ENCODE measurements at places on chromosomes 3 and 15.

- no peak for DNase-seq
These were observed 129.7 kb upstream of the ROPN1 start for GRCh38 chr3:124121379-124122312.

DNA sequence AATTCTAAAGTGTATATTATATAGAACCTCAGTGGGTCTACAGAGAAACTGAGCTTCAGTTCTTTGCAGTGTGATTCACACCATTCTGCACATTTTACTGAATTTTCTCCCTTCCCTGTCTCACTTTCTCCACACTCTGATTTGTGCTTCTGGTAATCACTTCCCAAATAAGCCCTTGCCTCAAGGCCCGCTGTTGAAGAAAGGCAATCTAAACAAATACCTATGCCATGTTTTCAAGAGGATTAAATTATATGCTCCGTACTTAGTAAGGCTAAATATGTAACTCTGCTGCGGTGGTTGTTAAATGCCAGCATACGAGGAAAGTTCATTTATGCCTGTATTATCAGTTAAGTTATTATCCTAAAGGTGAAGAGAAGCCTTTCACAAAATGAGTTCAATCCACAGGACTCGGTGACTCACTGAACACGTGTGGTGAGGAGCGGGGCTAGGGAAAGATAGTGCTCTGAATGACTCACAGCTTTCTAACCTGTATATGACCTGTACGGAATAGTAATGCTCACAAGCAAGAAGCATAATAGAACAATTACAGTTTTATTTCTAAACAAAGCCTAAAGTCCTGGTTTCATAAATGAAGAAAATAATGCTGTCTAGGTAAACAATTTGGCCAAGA is 25.1 kb downstream of the CNTN6 start:
- no peak for DNase-seq

DNA sequence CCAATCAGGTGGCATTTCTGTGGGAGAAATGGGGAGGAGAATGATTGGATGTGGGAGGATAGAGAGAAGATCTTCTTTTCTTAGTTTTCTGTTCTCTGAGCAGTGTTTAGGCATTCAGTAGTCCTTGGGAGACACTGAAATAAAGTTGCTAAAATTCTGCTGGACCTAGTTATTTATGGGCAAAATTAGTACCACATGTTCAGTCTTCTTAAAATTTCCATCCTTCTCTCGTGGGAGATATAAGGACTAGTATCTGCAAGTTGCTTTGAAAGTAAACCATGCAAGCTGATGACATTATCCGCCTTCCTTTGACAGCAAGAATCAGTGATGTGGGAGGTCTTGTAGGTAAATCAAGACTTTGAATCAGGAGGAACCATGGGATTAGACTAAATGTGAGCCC is 19.9 kb upstream of the CHST2 start:
- DNase-seq = no peak

DNA sequence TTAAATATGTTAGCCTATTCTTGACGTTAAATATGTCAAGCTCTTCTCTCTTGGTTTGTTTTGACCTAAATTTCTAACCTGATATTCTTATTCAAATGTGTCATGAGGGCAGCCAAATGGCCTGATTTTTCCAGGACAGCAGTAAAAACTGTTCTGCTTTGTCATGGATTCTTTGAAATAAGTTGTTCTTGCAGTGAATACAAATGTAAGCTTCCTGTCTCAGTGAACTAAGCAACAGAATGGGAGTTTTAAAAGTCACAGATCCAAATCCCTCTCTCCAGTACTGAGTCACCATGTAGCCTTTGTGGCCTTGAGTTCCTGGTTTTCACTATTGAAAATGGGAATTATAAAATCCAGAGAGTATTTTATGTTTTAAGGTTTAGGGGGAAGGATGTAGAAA is 301.8 kb downstream of the NLGN1 start:
- DNase-seq = no peak

- no peak for DNase-seq
These were observed 45.0 kb downstream of the TMEM44 start for GRCh38 chr3:194588236-194588635.

- peak; percentile 79 for DNase-seq
These were observed 4.4 kb upstream of the IDH2 start for GRCh38 chr15:90106522-90107117.

- peak; percentile 62 for DNase-seq
These were observed 2.3 kb downstream of the FBXL22 start for GRCh38 chr15:63599401-63600000.

GRCh38 chr15:43749690-43750345 is 3.6 kb downstream of the PDIA3 start:
- no peak for DNase-seq

DNA sequence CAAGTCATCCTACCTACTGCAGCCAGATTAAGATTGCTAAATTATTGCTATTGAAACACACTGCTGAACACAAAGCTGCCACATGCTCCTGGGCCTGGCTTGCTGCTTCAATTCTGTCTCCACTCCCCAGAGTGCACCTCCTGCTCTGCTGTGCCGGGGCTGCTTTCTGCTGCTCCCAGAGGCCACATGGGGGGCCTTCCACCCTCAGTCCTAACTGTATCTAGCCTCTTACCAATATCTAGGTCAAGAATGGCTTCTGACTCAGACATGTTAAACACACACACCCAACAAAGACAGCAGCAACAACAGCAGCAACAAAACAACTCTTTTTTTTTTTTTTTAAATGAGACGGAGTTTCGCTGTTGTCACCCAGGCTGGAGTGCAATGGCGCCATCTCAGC is 33.0 kb downstream of the MYZAP start:
- DNase-seq = no peak

DNA sequence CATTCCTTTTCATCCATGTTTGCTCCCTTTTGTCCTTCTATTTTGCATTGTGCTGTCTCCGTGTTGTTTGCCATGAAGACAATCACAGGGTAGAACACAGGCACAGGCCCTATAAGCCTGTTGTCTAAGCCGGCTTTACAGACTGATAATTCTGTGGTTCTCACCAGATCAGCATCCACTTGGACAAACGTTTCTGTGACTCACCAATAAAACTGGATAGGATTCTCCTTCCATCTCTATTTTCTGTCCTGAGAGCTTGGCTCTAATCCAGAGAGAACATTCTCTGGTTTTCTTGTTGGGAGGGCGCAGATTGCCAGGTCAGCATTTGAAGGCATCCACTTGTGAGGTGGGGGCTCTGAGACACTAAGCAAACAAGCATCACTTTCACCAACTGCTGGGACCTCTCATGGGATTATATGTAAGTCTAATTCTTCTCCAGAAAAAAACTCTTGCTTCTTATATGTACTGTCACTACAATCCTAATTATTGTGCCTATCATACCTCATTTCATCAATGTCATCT is 101.6 kb downstream of the ERC2 start:
- DNase-seq = no peak

GRCh38 chr3:24678421-24678865 is 183.8 kb upstream of the THRB start:
- DNase-seq = peak; percentile 93

- peak; percentile 93 for DNase-seq
These were observed 46.1 kb downstream of the BTD start for GRCh38 chr3:15647611-15648167.

GRCh38 chr15:29379647-29380046 is 110.0 kb upstream of the NSMCE3 start:
- no peak for DNase-seq

DNA sequence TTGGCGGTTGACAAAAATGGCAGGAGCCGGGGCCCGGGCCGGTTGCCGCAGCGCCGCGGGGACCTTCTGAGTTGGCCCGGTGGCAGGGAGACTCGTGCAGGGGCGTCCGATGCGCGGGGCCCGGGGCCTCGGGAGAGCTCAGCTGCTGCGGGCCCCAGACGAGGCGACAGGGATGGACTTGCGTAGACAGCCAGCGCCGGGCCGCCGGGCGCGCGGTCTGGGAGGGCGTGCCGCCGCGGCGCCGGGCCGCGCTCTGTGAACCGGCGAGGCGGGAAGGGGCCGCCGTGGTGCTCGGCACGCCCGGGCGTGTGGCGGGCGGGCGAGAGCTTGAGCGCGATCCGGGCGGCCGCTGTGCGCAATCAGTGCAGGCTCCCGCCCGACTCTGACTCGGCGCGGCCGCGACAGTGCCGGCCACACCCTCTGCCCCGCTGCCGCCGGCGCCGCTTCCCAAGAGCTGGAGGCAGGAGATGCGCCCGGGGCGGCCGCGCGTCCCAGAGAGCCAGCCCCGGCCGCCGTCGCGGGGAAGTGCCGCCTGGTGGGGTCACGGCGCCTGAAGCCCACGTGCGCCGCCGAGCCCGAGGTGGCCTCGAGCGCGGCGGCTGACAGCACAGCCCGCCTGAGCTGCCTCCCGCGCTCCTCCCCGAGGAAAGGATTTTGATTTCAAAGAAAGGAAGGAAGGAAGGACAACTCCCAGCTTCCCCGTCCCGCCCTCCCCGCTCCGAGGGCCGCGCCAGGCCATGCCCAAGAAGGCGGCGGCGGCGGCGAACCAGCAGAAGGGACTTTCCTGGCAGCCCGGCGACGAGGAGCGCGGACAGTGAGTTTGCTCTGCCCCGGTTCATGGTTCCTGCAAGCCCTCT is 657 bp downstream of the TLNRD1 start:
- DNase-seq = peak; percentile 51

DNA sequence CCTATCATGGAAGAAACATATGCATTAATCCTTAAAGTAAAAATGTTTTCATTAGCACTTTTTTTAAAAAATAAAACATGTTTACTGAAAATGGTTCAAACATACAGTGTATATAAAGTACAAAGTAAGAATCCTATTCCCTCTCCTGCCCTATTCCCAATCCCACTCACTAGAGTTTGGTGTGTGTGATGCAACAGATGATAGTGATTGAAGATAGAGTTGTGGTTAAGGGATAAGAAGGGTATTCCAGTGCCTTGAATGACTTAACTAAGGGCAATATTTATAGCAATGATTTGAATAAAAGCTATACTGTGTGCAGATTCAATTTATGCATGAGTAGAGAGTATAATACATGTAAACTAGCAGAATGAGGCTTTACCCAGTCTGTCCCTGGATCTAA is 18.1 kb downstream of the ZNF280D start:
- DNase-seq = peak; percentile 29

DNA sequence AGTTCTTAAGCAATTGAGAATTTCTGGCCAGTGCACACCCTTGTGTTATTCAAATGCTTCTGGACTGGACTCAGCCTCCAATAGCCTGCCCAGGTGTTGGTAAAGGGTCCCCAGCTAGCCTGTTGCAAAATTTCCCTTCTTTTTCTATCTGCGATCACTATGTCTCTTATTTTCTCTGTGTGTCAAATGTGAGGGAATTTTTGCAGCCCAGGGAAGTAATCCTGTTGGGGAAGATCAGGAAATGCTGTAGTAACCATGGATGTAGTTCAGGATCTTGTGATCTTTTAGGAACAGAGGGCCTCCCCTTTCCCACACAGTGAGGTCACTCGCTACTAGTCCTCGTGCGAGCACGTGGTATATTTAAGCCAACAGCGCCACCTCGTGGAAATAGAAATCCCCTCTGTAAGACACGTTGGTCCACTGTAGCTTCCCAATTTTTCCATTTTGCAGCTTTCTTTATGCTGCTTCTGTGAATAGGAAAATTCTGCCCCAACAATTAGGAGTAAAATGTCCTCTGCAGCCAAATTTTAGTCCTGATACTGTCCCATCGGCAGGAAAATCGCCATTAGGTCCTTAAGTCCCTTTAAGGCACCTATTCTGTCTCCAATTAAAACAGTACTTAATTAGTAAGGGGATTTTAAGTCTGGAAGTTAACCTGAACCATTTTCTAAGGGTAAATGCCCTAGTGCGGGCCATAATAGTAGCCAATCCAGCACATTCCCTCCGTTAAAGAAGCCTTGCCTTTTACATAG is 4.0 kb upstream of the SMCO1 start:
- DNase-seq = peak; percentile 63

GRCh38 chr3:195084746-195085145 is 186.2 kb downstream of the XXYLT1 start:
- no peak for DNase-seq

GRCh38 chr3:73442152-73442551 is 182.6 kb downstream of the PDZRN3 start:
- no peak for DNase-seq

- no peak for DNase-seq
These were observed 149.2 kb upstream of the LINGO1 start for GRCh38 chr15:77781946-77782240.

DNA sequence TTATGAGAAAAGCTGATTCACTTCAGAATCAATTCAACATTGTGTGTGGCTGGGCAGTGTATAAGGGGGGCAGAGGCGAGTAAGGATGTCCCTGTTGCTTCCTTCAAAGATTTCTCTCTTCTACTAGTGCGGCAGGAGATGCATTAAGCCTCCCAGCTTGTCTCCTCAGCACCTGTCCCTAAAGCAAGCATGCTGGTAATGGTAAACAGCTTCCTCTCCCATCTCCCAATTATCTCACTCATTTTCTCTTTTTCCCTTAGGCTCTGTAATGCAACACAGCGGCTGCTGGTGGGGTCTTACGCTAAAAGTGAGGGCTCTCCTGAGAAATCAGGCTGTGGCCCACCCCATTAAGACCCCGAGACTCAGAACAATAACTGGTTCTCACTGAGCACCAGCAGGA is 306.4 kb upstream of the ROPN1 start:
- DNase-seq = no peak

GRCh38 chr15:25246641-25247406 is 192.0 kb downstream of the UBE3A start:
- DNase-seq = no peak

DNA sequence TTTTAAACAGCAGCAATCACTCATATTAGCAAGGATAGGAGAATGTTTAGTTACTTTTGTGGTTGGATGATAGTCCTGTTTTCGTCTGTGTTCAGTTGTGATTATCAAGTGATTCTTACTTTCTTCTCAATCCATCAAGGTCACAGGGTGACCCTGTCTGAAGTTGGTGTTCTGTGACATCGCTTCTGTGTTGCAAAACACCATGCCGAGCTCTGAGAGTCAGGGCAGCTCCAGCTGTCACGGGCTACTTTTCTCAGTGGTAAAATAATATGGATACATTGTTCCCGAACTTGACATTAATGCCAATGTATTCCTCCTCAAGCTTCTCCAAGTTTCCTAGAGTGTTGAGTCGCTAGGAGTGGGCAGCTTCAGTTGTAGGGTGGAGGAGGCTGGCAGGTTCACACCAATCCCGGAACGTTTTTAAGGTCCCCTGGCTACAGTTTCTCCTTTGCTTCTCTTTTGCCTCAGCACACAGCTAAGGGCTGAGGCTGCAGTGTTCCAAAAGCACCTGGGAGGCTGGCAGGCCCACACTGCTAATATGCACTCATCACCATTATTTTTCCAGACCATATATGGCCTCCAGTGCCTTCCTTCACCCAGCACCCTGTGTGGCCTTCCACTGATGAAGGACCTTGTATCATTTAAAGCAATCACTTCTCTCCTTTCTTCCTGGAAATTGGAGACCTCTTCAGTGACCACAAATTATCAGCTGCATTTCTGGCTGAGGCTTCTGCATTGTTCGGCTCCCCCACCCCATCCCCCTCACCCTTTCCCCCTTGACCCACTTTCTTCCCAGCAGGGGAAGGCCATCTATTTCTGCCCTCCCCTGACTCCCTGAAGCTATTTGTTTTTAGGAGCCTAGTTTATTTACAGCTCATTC is 25.8 kb downstream of the COLQ start:
- no peak for DNase-seq

GRCh38 chr3:153439780-153440179 is 277.8 kb downstream of the RAP2B start:
- DNase-seq = no peak

- DNase-seq = no peak
These were observed 9.6 kb upstream of the LIPH start for GRCh38 chr3:185561958-185562357.

GRCh38 chr3:4981294-4981664 is 2.0 kb downstream of the BHLHE40 start:
- no peak for DNase-seq

GRCh38 chr3:141828890-141829289 is 47.6 kb upstream of the ATP1B3 start:
- DNase-seq = peak; percentile 60

GRCh38 chr3:116877968-116878367 is 168.4 kb downstream of the TUSC7 start:
- no peak for DNase-seq
